Stimulated activated CD4-positive, alpha-beta T cell treated with anti-CD3 and anti-CD28 coated beads, Interleukin-12 subunit alpha, Interleukin-12 subunit beta, amount 100 ng/mL, for 24 hours (primary cell): ENCODE measurements at places on chromosomes 6 and 20.

DNA sequence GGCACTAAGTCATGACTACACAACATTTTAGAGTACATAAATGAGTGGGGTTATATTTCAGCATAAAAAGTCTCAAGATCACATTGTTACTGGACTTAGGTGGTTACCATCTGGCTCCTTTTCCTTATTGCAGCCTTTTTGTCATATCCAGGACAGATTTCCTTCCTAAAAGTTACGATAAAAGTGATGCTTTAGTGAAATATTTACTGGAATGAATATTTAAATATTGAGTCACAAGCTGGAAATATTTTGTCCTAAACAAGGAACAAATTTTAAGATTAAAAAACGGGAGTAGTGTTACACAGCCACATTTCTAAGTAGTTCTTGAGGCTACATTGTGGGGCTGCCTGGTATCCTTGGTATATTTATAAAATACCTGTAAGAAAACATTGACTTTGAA, 52.2 kb downstream of the CDC40 start:
- DNase-seq: no peak

DNA sequence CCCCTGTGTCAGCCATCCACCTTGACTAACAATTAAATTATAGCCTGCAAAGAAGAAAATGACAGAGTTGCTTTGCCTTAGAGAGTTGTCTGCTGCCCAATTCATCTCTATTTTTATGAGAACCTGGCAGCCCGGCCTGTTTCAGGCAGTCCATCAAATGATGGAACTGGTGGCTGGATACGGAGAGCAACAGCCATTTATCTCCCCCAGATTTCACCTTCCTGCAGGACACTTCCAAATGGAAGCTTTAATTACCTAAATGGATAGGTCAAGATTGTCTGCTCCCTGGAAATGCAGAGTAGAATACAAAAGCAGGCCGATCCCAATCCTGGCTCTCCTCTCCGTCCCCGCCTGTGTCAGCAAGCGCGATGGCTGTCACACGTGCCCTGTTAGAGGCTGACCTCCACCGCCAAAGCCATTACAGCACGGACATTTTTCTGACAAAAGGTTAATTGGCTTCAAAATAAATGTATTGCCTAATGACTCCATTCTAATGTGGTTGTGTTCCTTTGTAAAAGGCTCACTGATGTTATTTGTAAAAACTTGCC, 86.7 kb downstream of the PACRG start:
- DNase-seq: no peak

DNA sequence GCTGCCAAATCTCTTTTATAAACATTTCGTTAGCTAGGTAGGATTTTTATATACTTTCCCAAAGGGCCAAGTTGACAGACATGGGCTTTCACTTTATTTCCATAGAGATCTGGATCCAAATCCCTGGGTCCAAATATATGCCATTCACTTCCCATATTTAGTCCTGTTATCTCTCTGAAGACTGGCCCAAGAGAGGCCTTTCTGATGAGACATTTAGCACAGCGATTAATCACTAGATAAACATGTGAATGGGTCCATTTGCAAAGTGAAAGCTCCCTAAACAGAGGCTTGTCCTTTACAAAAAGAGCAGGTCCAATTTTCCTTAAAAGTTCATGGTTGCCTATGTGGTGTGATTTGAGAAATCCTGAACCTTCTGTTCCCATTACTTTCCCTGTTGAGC, 132.6 kb downstream of the TRMT11 start:
- no peak for DNase-seq

DNA sequence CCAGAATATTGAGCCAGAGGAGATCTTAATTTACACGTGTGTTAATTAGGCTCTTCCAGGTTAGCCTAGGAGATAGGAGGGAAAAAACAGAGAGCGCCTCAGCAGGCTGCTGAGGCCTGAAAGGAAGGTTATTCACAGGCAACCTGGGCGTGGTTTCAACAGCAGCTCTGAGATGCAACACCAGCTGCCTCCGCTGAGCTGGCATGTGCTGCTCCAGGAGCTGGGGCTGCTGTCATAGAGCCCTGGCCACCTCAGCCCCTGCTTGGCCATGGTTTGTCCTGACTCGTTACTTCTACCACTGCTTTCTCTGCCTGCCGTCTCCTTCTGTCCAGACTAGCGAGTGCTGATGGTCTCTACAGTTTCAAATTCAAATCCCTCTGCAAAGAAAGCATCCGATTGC, 32.4 kb upstream of the RPP40 start:
- DNase-seq: no peak

DNA sequence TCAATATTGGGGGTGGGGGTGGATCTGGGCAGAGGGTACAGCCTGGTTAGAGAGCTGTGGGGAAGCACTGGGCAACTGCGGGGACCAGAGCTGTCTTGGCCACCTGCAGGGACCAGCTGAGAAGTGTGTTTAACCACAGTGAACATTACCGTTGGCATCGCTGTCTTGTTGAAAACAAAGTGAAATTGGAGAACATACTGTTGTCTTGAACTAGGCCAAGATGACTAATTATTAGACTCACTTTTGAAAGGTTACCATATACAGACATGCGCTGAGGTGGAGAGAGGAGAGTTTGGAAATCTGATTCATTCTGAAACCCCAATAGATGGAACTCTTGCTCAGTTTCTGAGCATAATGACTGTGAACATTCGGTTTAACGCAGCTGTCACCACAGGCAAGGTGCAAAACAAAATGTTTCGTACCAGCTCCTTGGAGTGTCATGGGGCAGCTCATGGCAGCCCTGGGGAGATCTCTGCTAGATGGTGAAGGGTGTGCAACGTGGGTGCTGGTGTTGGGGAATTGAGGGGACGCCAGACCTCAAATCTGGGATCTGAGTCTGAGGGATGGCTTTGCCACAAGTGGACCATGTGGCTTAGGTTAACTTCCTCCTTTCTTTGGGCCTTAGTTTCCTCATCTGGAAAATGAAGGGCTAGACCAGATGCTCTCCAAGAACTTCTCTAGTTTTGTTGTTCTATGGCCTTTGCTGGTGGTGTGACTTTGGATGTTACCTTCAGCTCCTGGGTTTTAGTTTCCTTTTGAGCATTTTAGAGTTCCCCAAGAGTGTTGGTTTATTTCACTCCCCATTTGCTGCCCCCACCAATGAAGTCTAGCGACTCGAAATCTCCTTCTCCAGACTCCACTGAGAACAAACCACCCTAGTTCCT, 24.6 kb upstream of the GTSF1L start:
- DNase-seq: peak; percentile 48

DNA sequence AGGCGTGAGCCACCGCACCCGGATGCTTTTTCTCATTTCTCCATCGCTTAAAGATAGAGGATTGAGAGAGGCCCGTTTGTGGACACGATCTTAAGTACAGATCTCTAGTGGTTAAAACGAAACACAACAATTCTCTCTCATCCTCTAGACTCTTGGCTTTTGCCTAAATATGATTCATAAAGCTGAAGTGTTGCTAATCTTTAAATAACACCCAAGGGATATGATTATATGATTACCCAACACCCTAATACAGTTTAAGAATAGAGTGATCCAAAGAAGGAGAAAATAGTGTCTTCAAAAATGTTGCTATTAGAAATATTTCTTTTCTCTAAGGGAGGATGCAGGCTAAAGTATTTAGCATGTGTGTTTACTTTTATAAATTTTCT, 50.4 kb downstream of the MTHFD1L start:
- DNase-seq: no peak

GRCh38 chr20:14342918-14343317, 5.5 kb upstream of the FLRT3 start:
- DNase-seq: no peak

- no peak for DNase-seq
Observed at GRCh38 chr20:14491436-14491835, 154.0 kb upstream of the FLRT3 start.

GRCh38 chr6:72219536-72219935, 333.2 kb downstream of the RIMS1 start:
- no peak for DNase-seq

DNA sequence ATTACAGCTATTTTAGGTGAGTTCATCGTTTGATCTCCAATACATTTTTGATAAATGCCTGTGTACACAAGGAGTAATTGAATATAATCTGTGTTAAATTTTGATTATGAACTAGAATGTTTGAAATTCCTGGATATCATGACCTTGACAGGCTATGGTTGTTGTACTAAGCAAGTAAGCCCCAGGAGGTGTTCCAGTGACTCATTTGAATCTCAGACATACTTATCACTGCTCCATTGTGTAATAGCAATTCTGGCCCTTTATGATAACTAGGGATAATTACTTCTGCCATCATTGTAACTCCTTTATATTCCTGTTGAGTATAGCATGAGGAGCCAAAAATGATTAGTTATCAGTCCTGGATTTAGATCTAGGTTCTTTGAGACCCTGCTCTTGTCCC, 1424.6 kb upstream of the ADGRB3 start:
- DNase-seq: no peak

GRCh38 chr6:134453792-134454510, 136.0 kb upstream of the SGK1 start:
- DNase-seq: no peak

DNA sequence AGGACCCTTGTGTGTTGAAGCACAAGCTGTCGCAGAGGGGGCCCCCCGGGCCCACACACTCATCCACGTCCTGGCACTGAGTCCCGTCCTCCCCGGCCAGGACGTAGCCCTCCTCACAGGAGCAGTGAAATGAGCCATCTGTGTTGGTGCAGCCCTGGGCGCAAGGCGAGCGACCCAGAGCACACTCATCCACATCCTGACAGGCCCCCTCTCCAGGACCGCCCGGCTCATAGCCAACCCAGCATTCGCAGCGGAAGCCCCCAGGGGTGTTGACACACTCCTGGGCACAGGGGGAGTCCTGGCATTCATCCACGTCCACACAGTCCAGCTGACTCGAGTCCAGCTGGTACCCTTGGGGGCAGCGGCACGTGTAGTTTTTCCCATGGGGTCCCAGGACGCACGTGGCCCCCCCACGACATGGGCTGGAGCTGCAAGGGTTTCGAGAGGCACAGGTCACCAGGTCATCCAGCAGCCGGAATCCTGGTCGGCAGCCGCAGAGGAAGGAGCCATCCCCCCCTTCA, 1.2 kb downstream of the CD93 start:
- DNase-seq: no peak

- no peak for DNase-seq
Observed at GRCh38 chr20:1563598-1563997, 6.1 kb upstream of the SIRPD start.

DNA sequence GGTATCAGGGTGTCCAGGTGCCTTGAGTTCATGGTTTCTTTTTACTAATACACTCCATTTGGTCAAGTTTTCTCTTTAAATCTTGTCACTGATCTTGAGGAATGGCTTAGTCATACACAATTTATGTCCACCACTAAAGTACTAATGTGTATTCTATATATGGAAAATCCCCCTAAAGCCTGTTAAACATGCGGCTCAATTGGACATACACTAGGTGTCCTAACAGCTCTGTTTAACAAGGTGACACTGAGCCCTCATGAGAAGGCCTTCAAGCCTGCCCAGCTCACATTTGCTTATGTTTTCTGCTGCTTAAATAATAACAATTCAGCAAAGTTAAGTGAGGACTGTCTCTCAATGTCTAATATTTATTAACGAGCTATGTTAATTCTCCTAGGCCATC, 31.5 kb downstream of the PDE7B start:
- no peak for DNase-seq

DNA sequence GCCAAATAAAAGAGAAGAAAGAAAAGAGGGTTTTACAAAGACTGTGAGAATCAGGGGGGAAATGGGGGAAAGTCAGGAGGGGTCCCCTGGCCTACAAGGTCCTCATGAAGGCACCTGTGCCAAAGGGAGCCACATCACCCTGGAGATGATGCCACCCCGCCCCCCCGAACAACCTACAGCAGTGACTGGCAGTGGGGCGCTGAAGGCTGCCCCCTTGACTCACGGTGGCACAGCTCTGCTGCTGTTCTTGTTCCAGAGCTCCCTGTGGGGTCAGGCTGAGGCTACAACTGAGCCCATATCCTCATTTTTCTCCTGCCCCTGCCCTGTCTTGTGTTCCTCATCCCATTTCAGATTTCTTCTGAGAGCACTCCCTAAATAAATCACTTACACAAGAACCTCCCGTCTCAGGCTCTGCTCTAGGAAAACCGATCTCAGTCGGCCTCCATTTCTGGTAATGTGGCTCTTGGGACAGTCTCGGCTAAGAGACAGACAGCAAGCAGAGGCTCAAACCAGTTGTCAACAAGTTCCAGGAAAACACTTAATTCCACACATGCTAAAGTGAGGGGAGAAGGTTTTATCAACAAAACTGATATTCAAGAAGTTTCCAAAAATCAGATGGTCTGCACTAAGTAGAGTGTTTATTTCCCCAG, 105.7 kb downstream of the SNAP25 start:
- DNase-seq: no peak

DNA sequence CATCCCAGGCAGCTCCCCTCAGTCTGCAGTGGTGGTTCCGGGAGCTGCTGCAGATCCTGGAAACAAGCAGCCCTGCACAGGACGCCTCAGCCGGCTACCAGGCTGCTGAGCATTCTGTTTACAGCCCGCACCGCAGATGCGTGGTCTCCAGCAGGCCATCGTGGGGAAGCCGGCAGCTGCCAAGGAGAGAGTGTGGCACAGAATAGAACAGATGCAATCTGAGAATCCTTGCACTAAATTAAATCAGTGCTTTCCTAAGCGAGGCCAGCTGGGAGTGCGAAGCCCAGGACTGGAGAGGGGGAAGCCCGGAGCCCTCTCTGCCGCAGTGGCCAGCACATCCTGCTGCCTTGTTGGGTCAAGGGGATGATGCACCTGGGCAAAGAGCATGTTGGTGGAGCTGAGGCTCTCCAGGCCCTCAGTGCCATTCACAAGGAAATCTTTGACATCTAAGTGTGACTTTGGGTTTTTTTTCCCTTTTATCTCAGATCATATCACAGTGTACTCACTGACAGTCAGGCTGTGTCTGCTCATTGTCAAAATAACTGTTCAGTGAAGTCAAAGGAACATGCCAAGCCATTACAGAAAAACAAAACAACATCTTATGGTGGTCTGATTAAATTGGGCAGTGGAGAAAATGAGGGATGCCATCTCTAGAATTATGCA, 118.1 kb downstream of the SYNDIG1 start:
- DNase-seq: no peak

GRCh38 chr6:28349344-28349891, 329 bp upstream of the ZKSCAN3 start:
- DNase-seq: no peak
